ENCODE measurements at places on chromosomes 11 and 22.

DNA sequence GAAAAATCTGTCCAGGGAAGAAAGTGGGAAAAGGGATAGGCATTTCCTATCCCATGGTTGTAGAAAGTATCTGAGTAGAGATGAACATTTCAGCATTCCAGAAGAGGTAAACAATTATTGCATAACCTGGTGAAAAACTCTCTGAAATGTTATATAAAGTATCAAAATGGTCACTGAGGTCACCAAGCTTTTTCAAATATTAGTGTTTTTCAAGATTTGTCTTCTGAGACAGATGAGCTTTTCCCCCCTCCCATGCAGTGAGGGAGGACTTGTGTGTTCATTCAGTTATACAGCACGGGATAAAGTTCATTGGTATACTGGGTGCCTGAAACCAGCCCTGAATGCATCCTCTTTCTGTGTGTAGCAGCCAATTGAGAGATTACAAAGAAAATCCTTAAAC, 1.9 kb upstream of the DEPDC7 start:
- DNase-seq, result no peak

GRCh38 chr22:45754822-45755221, 83.2 kb downstream of the ATXN10 start:
- DNase-seq, result no peak

DNA sequence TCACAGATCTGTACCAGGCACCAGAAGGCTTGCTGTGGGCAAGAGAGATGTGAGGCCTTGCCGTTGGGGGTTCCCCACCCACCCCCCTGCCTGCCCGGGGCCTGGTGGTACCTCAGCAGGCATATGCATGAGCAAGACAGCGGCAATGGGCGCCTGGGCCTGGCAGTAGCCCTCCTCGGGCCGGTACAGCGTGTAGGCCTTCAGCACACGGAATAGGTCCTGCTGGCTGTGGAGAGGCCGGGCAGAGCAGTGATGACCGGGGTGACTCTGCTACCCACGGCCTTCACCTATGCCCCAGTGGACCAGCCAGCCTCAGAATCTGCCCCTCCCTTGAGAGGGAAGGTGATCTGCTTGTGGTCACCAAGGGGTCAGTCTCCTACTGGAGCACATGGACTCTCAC, 5.5 kb upstream of the CASTOR1 start:
- DNase-seq, result no peak

DNA sequence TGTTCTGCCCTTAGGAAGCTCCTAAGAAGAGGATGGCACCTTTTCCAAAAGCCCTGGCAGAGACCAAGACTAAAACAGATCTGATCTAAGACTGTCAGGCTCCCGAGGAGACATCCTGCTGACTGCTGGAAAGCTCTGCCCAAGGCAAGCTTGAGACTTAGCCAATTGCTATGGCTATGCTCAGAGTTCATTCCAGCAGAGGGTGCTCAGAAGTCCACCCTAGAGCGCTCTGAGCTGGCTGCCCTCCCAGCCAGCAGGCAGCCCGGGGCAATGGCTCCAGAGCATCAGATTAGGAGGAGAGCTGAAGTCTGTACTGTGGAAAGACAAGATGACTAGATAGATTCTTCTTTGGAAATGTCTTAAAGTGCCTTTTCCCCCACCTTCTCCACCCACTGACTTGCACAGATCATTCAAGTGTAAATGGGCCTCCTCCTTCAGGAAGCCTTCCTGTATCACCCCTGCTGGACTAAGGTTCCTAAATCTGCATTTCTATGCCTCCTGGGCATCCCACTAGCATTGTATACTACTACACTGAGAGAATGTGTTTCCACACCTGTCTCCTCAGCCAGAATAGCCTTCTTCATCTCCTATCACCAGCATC, 23.4 kb downstream of the LRRC55 start:
- no peak for DNase-seq

DNA sequence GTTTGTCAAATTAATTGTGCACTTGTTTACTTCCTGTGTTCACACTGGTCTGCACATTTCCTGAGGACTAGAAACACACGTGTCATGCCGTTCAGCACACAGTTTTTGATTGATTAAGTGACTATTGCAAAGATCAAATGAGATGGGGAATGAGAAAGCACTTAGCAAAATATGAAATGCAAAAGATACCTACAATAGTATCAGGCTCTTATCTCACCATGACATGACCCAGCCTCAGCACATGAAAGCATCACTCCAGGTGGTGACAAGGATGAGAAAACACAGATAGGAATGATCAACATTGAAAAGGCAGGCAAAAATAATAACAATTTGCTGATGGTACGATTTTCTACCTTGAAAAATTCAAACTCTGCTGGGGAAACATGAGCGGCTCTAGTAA, 42.1 kb upstream of the TP53I11 start:
- no peak for DNase-seq

GRCh38 chr11:15166204-15166603, 51.5 kb downstream of the INSC start:
- no peak for DNase-seq

DNA sequence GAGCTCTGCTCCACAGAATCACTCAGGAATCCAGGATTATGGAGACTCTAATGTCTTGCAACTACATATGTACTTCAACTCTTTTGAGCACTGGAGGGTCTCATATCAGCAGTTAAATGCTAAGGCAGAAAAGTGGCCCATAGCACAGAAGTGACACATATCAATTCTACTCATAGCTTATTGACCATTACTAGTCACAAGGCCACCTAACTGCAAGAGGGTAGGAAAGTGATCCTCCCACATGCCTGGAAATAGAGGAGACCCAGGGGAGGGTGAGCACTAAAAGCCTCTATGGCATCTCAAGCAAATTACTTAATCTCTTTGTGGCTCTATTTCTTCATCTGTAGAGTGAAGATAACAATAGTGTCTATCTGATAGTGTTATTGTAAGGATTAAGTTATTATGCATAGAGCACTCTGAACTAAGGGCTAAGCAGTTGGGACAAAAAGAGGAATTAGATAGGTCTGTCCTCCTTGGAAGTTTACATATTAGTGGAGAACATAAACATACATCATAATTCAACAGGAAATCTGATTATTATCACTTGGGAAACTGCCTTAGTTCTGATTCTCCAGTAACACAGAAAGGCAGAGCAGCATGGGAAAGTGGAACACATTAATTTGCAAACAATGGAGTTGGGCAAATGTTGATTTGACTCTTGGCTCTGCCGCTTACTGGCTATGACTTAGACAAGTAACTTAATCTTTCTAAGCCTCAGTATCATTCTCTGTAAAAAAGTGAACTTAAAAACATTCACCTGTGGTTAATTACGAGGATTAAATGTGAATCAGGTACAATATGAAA, 25.1 kb upstream of the USP47 start:
- no peak for DNase-seq

GRCh38 chr11:12893787-12894672, 115.1 kb upstream of the RASSF10 start:
- no peak for DNase-seq

DNA sequence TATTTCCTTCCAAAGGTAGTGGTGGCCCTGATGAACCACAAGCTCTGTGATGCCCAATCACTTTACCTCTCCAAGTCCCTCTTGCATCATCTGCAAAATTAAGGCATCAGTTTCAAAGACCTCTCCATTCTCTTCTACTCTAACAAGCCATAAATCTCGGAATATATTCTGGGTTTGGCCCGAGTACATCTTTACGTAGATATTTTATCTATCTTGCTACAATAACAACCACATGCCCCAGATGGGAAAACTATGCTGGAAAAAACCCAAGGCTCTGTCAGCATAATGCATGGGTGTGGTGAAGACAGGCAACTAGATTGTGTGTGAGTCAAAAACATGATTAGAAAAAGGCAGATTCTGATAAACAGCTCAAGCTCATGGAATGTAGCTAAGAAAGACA, 228.2 kb upstream of the BLID start:
- DNase-seq, result no peak

DNA sequence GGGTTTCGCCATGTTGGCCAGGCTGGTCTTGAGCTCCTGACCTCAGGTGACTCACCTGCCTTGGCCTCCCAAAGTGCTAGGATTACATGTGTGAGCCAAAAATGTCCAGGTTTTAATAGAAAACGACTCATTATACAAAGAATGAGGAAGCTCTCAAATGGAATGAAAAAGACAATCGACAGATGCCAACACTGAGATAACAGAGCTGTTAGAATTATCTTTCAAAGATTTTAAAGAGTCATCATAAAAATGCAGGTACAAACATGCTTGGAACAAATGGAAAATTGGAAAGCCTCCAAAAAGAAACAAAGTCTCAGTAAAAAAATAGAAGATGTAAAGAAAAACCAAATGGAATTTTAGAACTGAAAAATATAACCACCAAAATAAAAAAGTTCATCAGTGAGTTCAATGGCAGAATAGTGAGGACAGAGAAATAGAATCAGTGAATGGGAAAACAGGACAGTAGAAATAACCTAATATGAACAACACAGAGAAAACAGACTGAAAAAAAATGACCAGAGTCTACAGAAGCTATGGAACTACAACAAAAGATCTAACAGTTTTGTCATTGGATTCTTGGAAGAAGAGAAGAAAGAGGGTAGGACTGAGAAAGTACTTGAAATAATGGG, 10.9 kb downstream of the GAB2 start:
- no peak for DNase-seq

DNA sequence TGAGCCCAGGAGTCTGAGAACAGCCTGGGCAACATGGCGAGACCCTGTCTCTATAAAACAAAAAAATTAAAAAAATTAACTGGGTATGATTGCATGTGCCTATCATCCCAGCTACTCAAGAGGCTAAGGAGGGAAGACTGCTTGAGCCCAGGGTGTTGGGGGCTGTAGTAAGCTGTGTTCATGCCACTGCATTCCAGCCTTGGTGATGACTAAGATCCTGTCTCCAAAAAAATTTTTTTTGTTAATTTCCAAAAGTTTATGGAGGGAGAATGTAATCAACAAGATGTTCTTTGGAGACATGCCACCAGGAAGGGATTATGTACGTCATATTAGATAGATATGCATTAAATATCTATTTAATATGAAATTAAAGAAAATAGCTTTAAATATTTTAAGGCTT, 267.5 kb downstream of the SBF2 start:
- DNase-seq, result no peak

- no peak for DNase-seq
Observed at GRCh38 chr11:62204430-62204829, 4.0 kb upstream of the SCGB2A1 start.

- no peak for DNase-seq
Observed at GRCh38 chr11:22192642-22193347, at the start of gene ANO5. Gene ANO5 (plus strand): TSS chr11:22193085. CDS start chr11:22193493, 408 bp downstream.

GRCh38 chr22:23511627-23512347, 68.3 kb downstream of the IGLL1 start:
- DNase-seq, result no peak

- no peak for DNase-seq
Observed at GRCh38 chr11:87215236-87215635, 177.5 kb downstream of the TMEM135 start.

DNA sequence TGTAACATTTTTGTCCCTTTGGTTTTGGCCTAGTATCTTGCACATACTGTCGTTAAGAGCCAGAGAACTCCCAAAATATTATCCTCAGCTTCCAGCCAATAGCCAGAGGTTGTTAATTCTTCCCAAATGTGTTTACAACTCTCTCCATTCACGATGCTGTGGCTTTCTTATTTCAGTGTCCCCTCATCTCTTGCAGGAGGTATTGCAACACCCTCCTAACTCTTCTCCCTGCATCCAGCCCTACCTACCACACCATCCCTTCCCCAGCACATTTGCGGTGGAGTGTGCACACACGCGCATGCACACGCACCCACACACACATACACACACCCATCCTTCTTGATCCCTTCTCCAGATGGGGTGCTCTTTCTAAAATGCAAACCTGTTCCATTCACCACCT, 75.6 kb upstream of the LMO2 start:
- DNase-seq, result no peak

GRCh38 chr11:108206969-108207682, 15.3 kb downstream of the NPAT start:
- no peak for DNase-seq

- DNase-seq, result no peak
Observed at GRCh38 chr22:25094579-25094978, 105.1 kb upstream of the CRYBB3 start.

- DNase-seq, result no peak
Observed at GRCh38 chr11:125344846-125345420, 151.1 kb downstream of the FEZ1 start.

DNA sequence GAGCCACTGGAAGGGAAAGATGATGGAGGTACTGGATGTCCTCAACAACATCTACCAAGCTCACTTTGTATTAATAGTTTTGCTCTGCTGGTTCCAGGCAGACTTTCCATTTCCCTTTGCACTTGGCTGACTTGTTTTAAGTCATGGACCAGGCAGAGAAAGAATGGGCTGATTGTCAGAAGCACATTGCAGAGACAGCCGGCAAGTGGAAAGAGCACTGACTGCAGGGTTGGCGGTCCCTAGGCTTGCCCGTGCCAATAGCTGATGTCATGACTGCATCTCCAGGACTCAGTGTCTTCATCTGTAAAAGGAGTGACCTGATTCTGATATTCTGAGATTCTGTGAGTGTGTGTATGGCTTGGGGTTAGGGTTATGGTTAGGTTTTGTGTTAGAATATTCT, 20.9 kb upstream of the NNMT start:
- no peak for DNase-seq

- DNase-seq, result no peak
Observed at GRCh38 chr11:100008417-100008816, 678.7 kb upstream of the ARHGAP42 start.

DNA sequence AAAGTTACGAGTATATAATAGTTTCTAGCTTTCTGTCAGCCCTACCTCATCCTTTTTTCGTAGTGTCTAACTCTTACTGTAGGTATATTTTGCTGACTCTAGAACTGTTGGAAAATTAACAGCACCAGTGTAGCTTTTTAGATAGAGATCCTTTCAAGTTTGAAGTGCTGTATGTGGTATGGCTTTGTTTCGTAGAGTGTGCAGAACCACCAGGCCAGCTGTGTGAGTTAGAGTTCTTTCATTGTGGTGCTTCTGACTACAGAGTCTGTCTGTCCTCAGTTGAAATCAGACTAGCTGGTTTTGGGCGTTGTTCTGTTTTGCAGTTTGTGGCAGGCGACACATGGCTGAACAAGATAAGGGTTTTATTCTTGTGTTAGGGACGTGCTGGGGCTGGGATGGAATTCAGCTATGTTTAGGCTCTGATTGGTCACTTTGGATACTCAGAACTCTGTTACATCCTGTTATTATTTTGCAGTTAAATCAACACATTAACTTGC, 3.2 kb downstream of the ARHGEF12 start:
- DNase-seq, result no peak

- no peak for DNase-seq
Observed at GRCh38 chr11:1522081-1522424, 35.5 kb upstream of the MOB2 start.

- no peak for DNase-seq
Observed at GRCh38 chr11:118142081-118142480, 10.5 kb downstream of the SCN4B start.

GRCh38 chr22:36873614-36874308, 13.0 kb downstream of the NCF4 start:
- DNase-seq, result no peak

GRCh38 chr22:20096574-20097420, 16.8 kb downstream of the DGCR8 start:
- no peak for DNase-seq

- DNase-seq, result no peak
Observed at GRCh38 chr11:65880844-65881421, 1.3 kb downstream of the CTSW start.

Measured in activated CD8-positive, alpha-beta memory T cell treated with anti-CD3 and anti-CD28 coated beads for 1 hour (primary cell).